Left lung (tissue), 14 donors: ENCODE measurements at places on chromosomes 7 and 10. TPM values are rescaled to one million over a fixed set of nuclear protein-coding genes. Genes with fewer than 3 reads are reported as not detected.

GRCh38 chr7:1318051-1318450, 85.4 kb downstream of the UNCX start:
- no peak overlapping the region for H3K27ac ChIP-seq
- H3K27me3 ChIP-seq: peaks cover 3% of the 10 kb centered on the region
- no peaks in the 10 kb centered on the region for H3K4me1 ChIP-seq

DNA sequence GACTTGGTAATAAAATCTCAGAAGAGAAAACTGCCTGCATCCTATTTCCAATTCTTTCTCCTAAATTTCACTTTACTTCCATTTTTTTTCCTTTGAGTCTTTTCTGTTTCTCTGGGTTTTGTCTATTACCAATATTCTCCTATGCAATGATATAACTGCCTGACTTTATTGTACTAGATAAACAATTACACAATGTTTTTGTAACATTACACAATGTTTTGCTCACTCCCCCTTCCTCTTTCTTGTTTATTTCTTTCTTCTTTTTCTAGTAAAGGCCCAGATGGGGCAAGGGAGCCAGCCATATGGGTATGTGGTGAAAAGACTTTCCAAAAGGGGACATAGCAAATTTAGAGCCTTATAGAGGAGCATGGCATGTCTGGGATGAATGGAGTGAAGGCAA, 278.7 kb upstream of the PHYHIPL start:
- no peak for DNase-seq
- no peak overlapping the region for H3K27ac ChIP-seq
- H3K4me3 ChIP-seq: no peak overlapping the region
- no peaks in the 10 kb centered on the region for H3K36me3 ChIP-seq
- no peaks in the 10 kb centered on the region for H3K27me3 ChIP-seq

DNA sequence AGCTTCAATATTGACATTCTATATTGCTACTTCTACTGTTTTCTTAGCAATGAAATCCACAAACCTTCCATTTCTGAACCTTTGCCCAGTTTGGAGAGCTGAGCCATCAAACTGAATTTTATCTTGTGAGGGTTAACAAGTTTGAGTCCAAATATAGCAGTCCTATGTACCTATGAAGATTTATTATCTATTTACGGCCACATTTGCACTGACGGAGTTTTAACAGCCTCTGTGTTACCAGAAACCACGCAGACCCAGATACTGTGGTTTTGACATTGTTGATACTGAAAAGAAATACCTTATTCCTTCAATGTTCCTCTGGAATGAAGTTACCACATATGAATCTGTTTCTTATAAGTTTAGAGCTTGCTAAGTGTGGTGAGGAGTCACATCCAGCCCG, 172.6 kb downstream of the FGFR2 start:
- no peaks in the 10 kb centered on the region for H3K36me3 ChIP-seq
- no peaks in the 10 kb centered on the region for H3K27me3 ChIP-seq
- no peaks in the 10 kb centered on the region for H3K4me1 ChIP-seq
- H3K4me3 ChIP-seq: no peak overlapping the region
- no peak for DNase-seq

Gene PAX4
- not detected for total RNA-seq
